Stimulated activated CD4-positive, alpha-beta T cell treated with anti-CD3 and anti-CD28 coated beads, Interleukin-1b, Interleukin-23, amount 100 ng/mL, for 48 hours (primary cell): ENCODE measurements at places on chromosomes 1 and 21.

DNA sequence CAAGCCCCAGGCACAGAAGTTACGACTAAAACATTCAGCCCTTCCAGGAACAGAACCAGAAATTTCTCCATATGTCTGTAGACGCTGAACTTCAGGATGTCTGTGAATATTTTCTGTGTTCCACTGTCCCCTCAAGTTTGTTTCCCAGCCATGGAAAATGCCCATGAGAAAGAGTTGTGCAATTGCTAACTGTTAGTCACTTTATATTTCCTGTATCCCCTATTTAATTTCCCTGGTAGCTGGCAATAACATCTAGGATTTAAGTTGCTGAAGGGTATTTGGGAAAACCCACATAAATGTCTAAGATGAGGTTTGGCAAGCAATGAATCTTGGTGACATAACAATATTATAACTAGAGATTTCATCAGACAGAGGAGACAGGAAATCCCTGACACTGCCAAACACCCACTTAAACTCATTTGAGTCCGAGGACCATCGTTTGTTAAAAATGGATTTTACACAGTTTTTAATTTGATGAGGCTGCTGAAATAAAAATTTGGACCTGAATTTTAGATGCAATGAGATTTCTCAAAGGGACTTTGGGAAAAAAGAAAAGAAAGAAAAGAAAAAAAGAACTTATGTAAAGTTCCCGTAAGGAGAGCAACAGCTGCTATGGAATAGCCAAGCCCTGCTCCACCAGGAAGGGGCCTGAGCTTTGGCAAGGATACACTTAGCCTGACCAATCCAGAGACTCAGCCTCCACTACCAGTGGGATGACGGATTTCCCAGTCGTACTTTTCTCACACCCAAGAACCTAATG is 21.8 kb upstream of the ERRFI1 start:
- no peak for DNase-seq

GRCh38 chr1:1862905-1863547 is 27.9 kb downstream of the GNB1 start:
- no peak for DNase-seq

DNA sequence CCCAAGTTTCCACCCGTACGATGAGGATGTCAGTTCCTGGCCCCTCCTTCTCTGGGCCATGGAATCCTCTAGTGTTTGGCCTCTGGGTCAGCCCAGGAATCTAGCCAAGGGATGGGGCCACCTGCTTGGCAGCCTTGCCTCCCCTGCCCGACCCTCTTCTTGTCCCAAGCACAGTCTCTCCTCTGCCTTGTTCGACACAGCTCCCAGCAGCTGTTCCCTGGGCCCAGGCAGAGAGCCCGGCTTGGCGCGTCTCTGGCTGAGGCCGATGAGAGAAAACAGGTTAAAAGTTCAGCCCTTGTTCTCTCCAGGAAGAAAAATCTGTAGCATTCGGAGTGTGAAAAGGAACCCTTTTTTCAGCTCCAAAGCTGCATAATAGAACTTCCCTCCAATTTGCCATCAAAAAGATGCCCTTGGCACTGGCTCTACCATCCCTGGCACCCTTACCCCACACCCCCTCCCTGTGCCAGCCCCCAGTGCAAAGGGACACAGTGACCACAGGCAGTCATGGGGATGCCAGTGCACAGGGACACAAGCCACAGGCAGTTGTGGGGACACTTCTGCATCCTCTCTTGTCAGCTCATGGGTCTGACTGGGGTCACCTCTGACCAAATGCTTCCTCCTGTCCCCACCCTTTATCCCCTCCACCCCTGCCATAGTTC is 68.4 kb downstream of the EPHB2 start:
- DNase-seq = no peak

- DNase-seq = no peak
Observed at GRCh38 chr1:68347415-68347814, 102.3 kb downstream of the RPE65 start.

DNA sequence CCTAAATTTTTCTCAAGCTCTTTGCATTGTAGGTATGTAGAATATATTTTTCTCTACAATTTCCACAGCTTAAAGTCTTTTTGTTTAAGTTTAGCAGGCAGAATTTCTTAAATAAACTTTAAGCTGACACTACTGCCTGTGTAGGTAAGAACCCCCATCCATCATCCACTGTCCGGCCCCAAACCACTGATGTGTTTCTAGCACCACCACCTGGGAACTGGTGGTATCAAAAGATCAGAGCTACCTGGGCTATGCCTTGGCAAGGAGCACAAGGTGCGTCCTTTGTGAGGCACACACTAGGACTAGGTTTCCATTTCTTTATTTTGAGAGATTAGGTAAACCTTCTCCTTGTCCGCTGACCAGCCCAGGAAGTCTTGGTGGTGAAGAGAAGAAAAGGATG is 10.5 kb upstream of the LELP1 start:
- DNase-seq = no peak

- no peak for DNase-seq
Observed at GRCh38 chr1:240190881-240191401, 99.3 kb downstream of the FMN2 start.

GRCh38 chr1:69982992-69983391 is 222.4 kb downstream of the LRRC40 start:
- DNase-seq = no peak

DNA sequence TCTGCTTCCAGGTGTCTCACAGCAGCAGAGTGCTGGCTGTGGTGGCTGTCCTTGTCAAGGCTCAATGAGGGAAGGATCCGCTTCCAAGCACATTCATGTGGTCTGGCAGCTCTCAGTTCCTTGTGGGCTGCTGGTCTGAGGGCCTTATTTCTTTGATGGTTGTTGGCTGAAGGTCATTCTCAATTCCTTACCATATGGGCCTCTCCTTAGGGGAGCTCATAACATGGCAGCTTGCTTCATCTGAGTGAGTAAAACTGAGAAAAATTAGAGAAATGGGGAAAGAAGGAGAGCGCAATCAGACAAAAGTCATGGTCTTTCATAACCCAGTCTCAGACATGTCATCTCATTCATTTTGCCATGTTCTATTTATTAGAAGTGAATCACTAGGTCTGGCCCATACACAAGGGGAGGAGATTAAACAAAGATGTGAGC is 81.7 kb upstream of the TSPAN2 start:
- no peak for DNase-seq

- DNase-seq = no peak
Observed at GRCh38 chr1:248599396-248599795, 1.9 kb upstream of the OR2T10 start.

DNA sequence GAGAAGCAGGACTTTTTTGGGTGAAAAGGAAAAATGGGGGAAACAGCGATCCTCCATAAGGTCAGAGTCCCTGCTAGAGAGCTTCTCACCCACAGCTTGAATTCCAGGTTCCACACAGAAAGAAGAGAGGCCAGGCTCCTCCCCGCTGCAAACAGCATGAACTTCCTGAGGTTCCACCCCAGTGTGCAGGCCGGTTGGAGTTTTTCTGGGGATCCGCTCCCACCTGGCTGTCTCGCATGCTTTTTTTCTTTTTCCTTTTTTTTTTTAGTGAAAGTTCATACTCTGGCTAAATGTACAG is 595.1 kb upstream of the ZP4 start:
- no peak for DNase-seq

DNA sequence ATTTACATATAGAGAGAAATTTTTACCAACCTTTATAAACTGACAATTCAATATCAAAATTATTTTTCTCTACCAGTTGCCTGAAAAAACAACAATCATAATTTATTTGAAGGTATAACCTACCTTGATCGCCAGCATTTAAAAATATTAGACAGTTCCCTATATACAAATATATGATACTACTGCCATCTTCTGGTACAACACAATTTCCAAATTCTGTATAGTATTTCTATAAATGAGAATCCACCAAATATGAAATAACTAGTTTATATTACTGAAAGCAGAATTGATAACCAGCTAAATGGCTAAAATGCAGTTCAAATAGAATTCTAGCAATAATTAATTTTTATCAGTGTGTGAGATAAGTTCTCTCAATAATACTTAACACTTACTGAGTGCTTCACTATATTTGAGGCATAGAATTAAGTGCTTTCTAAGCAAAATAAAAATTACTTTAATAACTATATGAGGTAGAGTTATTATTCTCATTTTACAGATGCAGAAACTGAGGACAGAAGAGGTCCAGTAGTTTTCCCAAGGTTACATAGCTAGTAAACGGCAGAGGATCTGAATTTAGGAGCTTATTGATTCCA is 75.6 kb downstream of the PIGK start:
- DNase-seq = no peak

DNA sequence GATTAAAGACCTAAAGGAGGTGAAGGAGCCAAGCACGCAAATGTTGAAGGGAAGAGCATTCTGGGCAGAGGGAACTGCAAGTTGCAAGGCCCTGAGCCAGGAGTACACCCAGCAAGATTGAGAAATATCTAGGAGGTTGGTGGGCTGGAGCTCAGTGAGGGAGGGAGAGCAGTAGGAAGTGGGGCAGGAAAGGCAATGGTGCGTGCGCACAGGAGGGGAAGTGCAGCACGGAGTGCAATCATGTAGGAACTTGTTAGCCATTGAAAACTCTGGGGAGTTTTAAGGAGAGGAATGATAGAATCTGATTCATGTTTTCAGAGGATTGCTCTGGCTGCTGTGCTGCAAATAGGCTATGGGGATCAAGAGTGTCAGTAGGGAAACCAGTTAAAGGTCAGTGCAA is 13.2 kb upstream of the IGSF3 start:
- DNase-seq = no peak

DNA sequence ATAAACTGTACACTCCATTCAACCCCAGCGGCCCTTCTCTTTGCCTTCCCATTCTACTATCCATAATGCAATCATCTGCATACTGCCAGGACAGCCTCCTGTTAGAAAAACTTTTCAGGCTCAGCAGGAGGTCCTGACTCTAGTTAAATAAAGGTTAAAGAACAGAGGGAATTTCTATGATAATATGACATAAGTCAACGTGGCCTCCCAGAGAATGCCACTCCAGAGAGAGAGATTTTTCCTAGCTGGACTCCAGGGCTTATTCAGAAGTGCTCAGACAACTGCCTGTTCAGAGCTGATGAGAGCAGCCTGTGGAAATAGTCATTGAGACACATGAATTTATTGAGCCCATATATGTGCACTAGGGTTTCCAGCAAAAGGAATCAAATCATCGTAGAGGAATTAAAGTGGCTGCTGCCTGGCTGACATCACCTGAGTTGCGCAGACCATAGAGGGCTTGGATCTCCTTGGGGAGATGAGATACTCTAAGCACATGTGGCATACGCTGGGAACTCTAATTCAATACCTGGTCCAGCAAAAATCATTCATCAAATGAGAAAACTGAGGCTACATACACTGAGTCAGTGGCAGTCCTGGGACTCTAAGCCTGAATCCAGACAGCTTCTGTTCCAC is 736.2 kb downstream of the PTPRU start:
- DNase-seq = no peak

GRCh38 chr1:99652881-99653281 is 7.0 kb downstream of the PALMD start:
- DNase-seq = no peak

DNA sequence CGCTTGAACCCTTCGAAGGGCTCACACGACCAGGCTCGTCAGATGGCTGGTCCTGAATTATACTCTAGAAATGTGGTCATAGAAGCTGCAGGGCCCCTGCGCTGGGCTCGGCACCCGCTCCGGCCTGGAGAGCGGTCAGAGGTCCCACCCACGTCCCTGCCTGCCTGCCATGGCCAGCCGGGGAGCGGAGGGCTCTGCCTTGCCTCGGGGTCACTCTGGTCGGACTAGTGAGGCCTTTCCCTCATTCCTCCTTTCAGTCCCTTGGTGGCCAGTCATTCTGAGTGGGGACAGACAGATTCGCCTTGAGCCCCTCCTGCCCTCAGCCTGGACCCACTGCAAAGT is 529 bp upstream of the MARCKSL1 start:
- DNase-seq = no peak

- DNase-seq = no peak
Observed at GRCh38 chr1:238690415-238690814, 696.0 kb upstream of the CHRM3 start.

GRCh38 chr1:121445679-121446078 is 260.9 kb downstream of the SRGAP2C start:
- DNase-seq = no peak
